Activated CD8-positive, alpha-beta T cell treated with anti-CD3 and anti-CD28 coated beads, Interleukin-2, amount 10 ng/mL, durations not matched to agents 7 days and 5 days (primary cell): ENCODE measurements at places on chromosomes 5 and 9. TPM values are rescaled to one million over a fixed set of nuclear protein-coding genes. Genes with fewer than 3 reads are reported as not detected.

GRCh38 chr5:122376250-122376649 is 64.2 kb downstream of the SNCAIP start:
- H3K4me1 ChIP-seq: no peaks in the 10 kb centered on the region
- DNase-seq: no peak
- no peaks in the 10 kb centered on the region for H3K27me3 ChIP-seq
- no peak overlapping the region for H3K4me3 ChIP-seq
- no peak overlapping the region for H3K27ac ChIP-seq

- peaks cover 2% of the 10 kb centered on the region for H3K4me1 ChIP-seq
- no peak overlapping the region for H3K27ac ChIP-seq
- no peaks in the 10 kb centered on the region for H3K27me3 ChIP-seq
- H3K4me3 ChIP-seq: no peak overlapping the region
Measured at GRCh38 chr5:134561871-134562296, 36.4 kb downstream of the JADE2 start.

GRCh38 chr5:125049721-125050702 is 303.6 kb upstream of the ZNF608 start:
- no peak for DNase-seq
- H3K36me3 ChIP-seq: no peaks in the 10 kb centered on the region
- no peaks in the 10 kb centered on the region for H3K27me3 ChIP-seq
- H3K4me1 ChIP-seq: no peaks in the 10 kb centered on the region
- no peak overlapping the region for H3K4me3 ChIP-seq
- no peak overlapping the region for H3K27ac ChIP-seq

DNA sequence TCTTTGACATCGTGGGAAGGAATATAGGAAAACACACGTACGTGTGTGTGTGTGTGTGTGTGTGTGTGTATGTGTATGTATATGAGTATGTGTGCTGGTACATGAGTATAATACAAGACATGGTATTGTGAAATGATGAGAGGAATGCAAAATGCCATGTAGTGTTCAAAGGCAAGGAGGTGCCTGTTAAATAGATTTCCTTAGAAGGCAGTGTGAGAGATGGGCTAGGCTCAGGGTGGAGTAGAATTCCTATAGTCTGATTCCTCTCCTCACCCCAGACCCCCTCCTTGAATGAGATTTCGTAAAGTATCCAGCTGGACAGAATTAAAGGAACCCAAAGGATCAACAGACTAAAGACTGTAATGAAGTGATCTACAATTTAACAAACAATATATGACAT is 11.1 kb downstream of the GPR21 start:
- peaks cover 16% of the 10 kb centered on the region for H3K36me3 ChIP-seq
- H3K27ac ChIP-seq: no peak overlapping the region
- DNase-seq: no peak
- no peak overlapping the region for H3K4me3 ChIP-seq
- H3K27me3 ChIP-seq: no peaks in the 10 kb centered on the region

The DPYSL3 gene
- 0.23 TPM for total RNA-seq

The WDR55 gene
- 41.1 TPM for total RNA-seq

The BTNL3 gene
- not detected for total RNA-seq

The NAIF1 gene
- 13.3 TPM for total RNA-seq

The OSMR gene
- total RNA-seq: 0.05 TPM
